ENCODE measurements at places on chromosomes 6 and 20.
A peak's percentile ranks its signal among the peaks of the same experiment; 100 is the strongest.

GRCh38 chr6:119276211-119276610 is 73.3 kb downstream of the MAN1A1 start:
- DNase-seq = peak; percentile 27

DNA sequence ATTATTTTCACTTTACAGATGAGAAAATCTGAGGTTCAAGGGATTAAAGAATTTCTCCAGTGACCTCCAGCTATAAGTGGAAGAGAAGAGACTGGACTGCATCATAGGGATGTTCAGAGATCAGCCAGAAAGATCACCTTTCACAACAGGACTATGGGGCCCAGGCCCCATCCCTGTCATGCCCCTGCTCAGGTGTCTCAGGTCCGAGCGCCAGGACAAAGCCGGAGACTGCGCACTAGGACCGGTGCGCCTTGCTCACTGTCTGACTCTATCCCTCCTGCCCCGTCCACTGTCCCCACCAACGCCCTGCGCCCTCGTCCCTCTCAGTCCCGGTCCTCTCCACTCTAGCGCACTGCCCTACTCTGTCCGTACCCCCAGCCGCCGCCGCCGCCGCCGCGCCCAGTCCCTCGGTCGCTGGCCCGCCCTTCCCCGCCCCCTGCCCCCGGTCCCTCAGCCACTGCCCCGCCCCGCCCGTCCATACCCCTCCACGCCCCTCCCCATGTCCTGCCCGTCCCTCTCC is 521 bp upstream of the RAD21L1 start:
- DNase-seq = no peak

- no peak for DNase-seq
Measured at GRCh38 chr20:53609491-53610445, 16.1 kb upstream of the ZNF217 start.

DNA sequence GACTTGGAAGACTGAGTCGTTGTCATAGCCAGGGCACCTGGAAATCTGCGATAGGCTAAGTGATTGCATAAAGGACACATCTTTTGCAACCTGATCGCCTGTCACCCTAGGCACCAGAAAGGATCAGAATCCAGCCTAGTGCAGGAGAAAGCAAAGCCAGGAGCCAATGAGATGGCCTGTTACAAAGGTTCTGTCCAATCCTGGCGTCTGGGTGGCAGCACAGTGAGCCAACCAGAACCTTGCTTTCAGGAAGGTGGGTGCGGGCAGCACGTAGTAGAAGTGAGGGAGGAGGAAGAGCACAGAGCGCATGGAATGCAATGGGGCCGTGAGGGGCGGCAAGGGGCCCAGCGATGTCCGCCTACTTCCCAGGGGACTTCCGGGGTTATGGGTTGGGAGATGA is 120.4 kb upstream of the GGTLC1 start:
- DNase-seq = no peak

- DNase-seq = no peak
Measured at GRCh38 chr6:499617-500016, 108.1 kb downstream of the IRF4 start.

GRCh38 chr20:13278812-13279570 is 57.9 kb downstream of the ISM1 start:
- DNase-seq = no peak

DNA sequence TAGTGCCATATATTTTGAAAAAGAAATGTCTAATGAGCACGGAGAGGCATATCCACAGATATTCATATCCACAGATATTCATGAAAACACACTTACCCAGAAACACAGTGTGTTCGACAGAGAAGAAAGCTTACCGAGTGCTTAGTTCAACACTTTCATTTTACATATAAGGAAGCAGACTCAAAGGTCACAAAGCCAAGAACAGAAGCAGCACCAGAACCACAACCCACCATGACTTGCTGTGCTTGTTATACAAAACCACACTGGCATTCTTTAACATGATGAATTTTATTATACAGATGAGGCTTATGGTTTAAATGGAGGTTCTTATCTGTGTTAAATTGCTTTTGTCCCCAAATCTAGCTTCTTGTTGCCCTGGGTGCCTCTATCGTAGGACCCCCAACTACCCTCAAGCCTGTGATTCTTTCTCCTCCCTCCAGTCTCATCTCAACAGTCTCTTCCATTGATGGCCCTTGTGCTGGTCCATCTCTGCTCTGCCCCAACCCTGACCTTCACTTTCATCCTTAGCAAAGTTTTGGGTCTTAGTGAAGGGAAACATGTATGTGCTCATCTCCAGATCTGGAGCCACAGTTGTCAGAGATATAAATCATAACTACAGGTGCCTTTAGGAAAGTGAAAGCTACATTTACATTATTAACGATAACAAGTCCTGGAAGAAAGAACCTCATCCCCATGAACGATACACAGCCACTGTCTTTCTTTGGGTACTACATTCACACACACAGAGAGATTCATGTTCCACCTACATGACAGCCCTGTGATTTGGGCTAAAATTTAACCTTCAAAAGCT is 40.0 kb downstream of the SF3B5 start:
- DNase-seq = no peak

- no peak for DNase-seq
Measured at GRCh38 chr20:50930976-50931305, 296 bp downstream of the ADNP start.

GRCh38 chr6:111683157-111683556 is 77.5 kb upstream of the TRAF3IP2 start:
- DNase-seq = no peak

- no peak for DNase-seq
Measured at GRCh38 chr6:5520796-5521195, 259.5 kb downstream of the FARS2 start.

DNA sequence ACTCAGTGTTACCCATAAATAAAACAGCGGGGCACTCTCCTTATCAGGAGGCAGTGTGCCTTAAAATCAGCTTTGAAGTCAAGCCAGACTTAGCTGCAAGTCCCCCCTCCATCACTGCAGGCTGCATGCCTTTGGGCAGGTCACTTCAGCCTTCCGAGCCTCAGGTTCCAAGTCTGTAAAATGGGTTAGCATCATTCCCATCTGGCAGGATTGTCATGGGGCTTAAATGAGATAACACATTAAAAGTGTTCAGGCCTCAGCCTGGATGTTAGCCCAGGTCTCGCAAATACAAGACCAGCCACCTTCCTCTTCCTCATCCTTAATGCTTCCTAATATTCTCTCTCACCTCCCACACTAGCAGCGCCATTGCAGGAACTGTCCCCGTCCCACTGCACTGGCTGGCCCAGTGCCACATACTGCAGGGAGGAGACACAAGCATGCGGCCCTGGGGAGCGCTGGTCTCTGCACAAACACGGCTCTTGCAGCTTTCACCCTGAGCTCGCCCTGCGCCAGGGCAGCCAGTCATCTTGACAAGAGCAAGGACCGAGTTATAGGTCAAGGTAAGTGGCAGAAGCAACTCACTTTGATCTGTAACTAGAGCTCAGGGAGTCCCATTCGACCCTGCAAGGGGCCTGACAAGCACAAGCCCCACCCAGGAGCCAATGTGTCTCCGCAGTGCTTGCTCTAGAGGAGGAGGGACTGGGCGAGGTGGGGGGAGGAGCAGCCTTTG is 564.6 kb upstream of the AGPAT4 start:
- DNase-seq = no peak

- DNase-seq = no peak
Measured at GRCh38 chr6:10730254-10730653, 7.4 kb downstream of the TMEM14C start.

DNA sequence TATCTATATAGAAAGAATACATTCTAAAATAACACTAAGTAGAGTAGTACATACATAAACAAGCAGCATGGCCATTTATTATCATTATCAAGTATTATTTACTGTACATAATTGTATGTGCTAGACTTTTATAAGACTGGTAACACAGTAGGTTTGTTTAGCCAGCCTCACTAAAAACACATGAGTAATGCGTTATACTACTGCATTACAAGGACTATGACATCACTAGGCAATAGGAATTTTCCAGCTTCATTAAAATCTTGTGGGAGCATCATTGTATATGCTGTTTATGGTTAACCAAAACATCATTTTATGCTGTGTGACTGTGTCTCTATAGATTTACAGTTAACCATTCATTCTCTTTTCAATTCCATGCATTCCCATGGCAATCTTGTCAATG is 131.7 kb upstream of the HDGFL1 start:
- no peak for DNase-seq

- DNase-seq = no peak
Measured at GRCh38 chr20:59007665-59008511, 834 bp upstream of the CTSZ start.

GRCh38 chr20:19361790-19362189 is 149.3 kb downstream of the SLC24A3 start:
- DNase-seq = no peak

GRCh38 chr6:328136-328670 is 35.9 kb downstream of the DUSP22 start:
- DNase-seq = peak; percentile 97

DNA sequence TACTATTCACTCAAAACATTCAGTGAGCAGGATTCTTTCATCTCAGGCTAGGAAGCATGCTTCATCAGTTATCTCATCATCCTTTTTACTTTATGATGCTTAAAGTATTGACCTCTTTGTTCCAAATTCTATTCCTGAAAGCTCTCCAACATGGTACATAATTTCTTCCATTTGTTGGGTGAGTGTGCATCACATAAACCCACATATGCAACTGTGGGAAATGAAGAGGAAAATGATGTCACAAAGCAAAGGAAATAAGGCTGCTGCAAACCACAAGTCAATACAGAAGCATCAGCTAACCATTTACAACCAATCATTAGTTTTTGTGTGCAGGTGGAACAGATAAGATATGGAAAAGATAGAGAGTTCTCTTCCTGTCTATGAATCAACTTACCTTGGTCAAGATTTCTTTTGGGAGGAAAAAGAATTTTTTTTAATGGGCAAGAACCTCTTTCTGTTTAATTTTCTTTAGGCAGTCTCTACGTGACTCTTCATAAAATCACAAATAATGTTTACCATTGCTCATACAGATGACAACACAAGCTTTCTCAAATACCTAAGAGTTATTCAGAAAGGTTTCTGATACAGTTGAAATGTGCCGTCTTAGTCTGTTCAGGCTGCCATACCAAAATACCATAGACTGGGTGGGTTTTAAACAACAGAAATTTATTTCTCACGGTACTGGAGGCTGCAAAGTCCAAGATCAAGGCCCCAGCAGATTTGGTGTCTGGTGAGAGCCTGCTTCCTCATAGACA is 259.9 kb downstream of the ADGRG6 start:
- DNase-seq = no peak

DNA sequence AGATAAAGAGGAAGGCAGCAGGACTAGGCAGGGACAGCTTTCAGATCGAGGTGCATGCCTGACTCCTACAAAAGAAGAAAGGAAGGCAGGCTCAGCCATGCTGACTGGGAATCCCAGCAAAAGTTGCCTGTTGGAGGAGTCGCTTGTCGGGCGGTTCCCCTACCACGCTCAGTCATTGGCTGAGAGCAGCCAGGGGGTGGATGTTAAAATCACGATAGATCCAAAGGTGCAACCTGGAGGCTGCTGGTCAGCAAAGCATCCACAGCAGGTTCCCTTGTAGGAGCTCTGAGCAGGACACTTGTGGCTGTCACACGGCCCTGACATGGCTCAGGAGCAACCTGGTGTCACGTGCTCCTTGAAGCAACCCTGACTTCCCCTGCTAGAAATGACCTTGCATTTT is 74.6 kb downstream of the ISM1 start:
- DNase-seq = no peak

GRCh38 chr20:41373931-41374920 is 7.6 kb upstream of the EMILIN3 start:
- DNase-seq = no peak

- no peak for DNase-seq
Measured at GRCh38 chr6:69813508-69813907, 16.7 kb upstream of the LMBRD1 start.

DNA sequence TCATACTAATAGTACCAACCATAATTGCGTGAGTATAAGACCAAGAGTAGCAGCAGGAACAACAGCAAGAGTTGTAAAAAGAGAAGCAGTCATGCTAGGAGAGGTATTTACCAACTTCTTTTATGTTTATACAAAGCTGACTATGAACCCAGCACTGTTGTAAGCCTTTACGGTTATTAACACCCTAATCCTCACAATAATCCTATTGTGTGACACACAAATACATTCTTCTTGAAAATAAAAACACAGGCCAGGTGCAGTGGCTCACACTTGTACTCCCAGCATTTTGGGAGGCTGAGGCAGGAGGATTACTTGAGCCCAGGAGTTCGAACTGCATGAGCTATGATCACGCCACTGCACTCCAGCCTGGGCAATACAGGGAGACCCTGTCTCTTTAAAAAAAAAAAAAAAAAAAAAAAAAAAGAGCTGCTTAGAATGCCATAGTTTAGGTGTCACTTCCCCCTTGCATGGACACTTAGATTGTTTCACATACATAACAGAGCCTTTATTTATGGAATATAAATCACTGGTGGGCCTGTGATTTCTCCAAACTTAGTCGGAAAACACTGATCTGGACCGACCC is 20.2 kb downstream of the HCK start:
- DNase-seq = no peak

DNA sequence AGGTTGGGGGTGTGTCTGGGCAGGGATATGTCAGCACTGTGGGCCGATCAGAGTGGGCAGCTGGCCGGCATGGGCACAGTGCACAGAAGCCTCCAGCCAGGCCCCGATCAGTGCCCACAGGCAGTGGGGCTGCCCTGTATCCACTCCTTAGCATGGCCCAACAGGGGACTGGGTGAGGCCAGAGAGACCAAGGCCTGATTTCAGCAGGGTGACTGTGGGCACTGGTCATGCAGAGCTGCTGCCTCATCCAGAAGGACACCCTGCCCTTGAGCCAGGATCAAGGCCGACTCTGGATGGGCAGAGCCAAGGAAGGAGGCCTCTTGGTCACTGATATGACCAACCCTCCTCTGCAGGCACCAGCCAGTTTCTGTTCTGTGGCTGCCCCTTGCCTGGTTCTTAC is 159.7 kb downstream of the CDH4 start:
- no peak for DNase-seq

DNA sequence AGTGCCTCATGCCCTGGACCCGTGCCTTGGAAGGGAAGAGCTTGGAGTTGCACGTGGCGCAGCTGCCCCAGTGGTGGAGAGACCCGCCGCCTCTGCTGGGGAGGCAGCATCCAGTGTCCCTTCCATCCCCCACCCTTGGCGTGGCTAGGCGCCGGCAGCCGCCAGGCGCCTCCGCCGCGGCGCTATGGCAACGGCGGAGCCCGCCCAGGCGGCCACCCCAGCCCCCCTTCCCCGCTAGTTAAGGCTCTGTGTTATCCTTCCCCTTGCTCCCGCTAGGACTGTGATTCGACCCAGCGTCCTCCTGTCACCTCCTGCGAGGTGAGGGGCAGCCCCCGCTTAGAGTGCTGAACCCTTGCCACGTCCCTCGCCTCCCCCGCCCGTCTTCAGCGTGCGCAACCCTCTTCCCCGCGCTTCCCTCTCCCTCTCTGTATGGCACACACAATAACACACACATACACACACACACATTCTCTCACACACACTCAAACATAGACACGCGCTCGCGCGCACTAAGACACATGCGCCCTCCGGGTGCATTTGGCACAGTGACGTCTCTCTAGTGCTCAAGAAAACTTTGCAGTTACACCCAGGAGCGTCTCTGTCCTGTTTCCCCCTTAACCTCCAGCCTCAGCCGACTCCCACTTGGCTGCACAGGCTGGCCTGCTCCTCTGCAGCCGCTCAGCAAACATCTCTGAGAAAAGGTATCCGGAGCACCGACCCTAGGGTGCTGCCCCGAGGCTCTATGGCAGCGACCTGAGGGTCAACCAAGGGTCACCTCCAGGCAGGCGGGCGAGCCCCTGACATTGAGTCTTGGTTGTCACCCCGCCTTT is 8.5 kb downstream of the GRIK2 start:
- DNase-seq = no peak

GRCh38 chr6:51261691-51262090 is 443.0 kb downstream of the TFAP2B start:
- no peak for DNase-seq

Data from skeletal muscle cell (primary cell).